ENCODE measurements at places on chromosomes 5 and 9. TPM values are rescaled to one million over a fixed set of nuclear protein-coding genes. Genes with fewer than 3 reads are reported as not detected.

SOHLH1 gene
- not detected for total RNA-seq

SLC36A2 gene
- total RNA-seq, result not detected

SSNA1 gene
- 81.5 TPM for total RNA-seq

FGD3 gene
- under 0.01 TPM for total RNA-seq

ENTREP1 gene
- under 0.01 TPM for total RNA-seq

NR5A1 gene
- not detected for total RNA-seq

MRPL22 gene
- 12.9 TPM for total RNA-seq

MAP1B gene
- 124 TPM for total RNA-seq

ADAMTS13 gene
- 1.3 TPM for total RNA-seq

GARNL3 gene
- total RNA-seq, result 0.86 TPM

F2RL2 gene
- total RNA-seq, result 29.8 TPM

GPR21 gene
- total RNA-seq, result 1.9 TPM

SLC44A1 gene
- 22.5 TPM for total RNA-seq

FAM120A gene
- 185 TPM for total RNA-seq

C1QTNF2 gene
- total RNA-seq, result 0.64 TPM

ZDHHC11B gene
- total RNA-seq, result not detected

RBM27 gene
- total RNA-seq, result 32.0 TPM

PCDHGA5 gene
- 1.9 TPM for total RNA-seq

ACTBL2 gene
- 0.97 TPM for total RNA-seq

WDR36 gene
- total RNA-seq, result 61.7 TPM

ST8SIA4 gene
- 3.5 TPM for total RNA-seq

HMCN2 gene
- not detected for total RNA-seq

MSX2 gene
- total RNA-seq, result 0.32 TPM

ARSB gene
- 26.1 TPM for total RNA-seq

SIT1 gene
- under 0.01 TPM for total RNA-seq

IGIP gene
- 7.8 TPM for total RNA-seq

PDLIM7 gene
- total RNA-seq, result 283 TPM

PGM5 gene
- total RNA-seq, result 2.6 TPM

SLC6A7 gene
- total RNA-seq, result under 0.01 TPM

DBH gene
- not detected for total RNA-seq

NOXA1 gene
- not detected for total RNA-seq

SPEF2 gene
- 4.3 TPM for total RNA-seq

NME5 gene
- total RNA-seq, result 1.3 TPM
